ENCODE measurements at places on chromosomes 3 and 15.

- DNase-seq = no peak
Observed at GRCh38 chr3:181956122-181956521, 244.4 kb downstream of the SOX2 start.

- DNase-seq = no peak
Observed at GRCh38 chr3:27907929-27908328, 185.8 kb upstream of the EOMES start.

- no peak for DNase-seq
Observed at GRCh38 chr3:12178091-12178820, 19.5 kb upstream of the TIMP4 start.

- DNase-seq = no peak
Observed at GRCh38 chr15:67175643-67176071, 78.8 kb downstream of the AAGAB start.

DNA sequence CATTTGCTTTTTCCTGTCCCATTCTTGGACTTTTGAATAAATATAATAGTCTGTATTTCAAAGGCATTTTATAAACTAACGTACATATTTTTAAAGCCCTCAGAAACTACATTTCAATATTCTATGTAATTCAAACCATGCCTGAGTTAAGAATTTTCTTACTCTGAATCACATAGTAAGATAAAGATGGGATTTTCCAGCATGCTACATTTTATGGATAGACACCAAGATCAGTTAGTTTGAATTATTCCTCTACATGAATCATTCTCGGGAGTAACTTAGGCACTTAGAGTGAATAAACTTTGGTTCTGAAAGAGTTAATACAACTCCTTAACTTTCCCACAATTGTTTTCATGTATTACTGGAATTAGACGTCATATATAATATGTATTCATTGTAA lies 713.3 kb upstream of the CBLB start:
- DNase-seq = no peak

DNA sequence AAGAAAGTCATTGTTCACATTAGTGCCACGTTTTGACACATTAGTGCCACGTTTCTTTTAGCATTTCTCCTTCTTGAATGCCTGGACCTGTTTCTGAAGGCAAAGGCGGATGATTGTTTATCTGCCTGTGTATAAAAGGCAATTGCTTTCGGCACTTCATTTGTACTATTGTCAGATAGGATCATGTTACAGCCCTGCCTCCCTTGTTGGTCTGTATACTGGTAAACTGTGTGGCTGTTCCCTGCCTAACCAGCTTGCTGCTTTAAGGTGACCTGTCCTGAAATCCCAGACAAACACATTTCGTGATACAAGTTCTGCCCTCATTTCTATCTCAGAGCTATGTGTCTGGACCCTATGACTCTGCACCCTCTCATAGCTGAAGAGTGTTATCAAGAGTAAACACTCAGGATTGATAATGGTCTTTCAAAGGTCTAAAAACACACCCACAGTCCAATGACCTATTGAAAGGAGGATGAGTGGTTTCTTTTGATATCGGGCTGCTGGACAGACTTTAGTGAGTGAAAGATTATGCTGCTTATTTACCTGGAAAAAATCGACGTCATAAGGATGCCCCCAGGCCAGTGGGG lies 276.3 kb upstream of the MCTP2 start:
- no peak for DNase-seq

DNA sequence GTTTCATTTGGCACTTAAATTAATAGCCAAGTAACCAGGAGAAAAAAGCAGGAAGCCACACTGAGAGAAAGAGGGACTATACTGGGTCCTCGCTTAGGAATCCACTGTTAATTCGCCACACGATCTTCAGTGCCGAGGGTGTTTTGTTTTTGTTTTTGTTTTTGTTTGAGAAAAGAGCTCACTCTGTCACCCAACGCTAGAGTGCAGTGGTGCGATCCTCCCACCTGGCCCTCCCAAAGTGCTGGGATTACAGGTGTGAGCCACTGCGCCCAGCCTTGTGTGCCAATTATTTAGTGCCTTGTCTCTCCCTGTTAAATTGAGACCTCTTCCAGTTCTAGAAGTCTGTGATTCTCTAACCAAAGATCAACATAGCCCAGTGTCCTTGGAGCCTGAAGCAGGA lies 53.8 kb upstream of the TPM1 start:
- DNase-seq = no peak

DNA sequence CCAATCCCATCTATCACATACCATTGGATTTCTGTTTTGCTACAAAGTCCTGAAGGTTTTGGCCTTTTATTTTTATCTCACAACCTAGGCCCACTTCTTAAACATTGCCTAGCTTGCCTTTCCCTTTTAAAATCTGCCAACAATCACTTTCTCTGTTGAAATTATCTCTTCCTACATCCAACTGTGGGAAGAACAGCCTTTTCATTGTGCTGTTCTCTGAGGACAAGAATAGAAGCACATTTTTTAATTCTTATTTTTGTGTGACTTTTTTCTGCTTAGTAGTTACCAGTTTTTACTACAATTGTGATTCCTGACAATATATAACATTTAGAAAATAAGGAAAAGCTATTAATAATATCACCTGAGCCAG lies 159.2 kb downstream of the CNTN6 start:
- DNase-seq = no peak

DNA sequence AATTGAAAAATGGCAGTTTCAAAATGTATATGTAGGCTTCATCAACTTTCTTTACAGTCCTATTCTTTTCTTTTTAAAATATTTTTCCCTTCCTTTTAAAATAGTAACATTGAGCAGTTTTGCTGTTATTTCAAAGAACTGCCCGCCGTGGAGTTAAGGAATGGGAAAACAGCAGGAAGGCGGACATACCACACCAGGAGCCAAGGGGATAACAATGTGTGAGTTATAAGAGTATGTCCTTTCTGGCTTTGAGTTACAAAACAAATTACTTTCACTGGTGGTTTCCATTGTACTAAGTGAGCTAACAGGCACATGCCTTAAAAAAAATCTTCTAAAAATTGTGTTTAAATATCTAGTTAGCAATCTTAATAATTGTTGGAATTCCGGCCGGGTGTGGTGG lies 37.4 kb upstream of the FBXL22 start:
- no peak for DNase-seq

GRCh38 chr15:70420948-70421482 lies 323.3 kb upstream of the TLE3 start:
- no peak for DNase-seq

GRCh38 chr3:178320456-178321351 lies 215.5 kb upstream of the KCNMB2 start:
- DNase-seq = peak; percentile 40

GRCh38 chr3:106184540-106185457 lies 316.0 kb upstream of the CBLB start:
- DNase-seq = no peak

- no peak for DNase-seq
Observed at GRCh38 chr3:196220587-196220986, 4.3 kb downstream of the SLC51A start.

DNA sequence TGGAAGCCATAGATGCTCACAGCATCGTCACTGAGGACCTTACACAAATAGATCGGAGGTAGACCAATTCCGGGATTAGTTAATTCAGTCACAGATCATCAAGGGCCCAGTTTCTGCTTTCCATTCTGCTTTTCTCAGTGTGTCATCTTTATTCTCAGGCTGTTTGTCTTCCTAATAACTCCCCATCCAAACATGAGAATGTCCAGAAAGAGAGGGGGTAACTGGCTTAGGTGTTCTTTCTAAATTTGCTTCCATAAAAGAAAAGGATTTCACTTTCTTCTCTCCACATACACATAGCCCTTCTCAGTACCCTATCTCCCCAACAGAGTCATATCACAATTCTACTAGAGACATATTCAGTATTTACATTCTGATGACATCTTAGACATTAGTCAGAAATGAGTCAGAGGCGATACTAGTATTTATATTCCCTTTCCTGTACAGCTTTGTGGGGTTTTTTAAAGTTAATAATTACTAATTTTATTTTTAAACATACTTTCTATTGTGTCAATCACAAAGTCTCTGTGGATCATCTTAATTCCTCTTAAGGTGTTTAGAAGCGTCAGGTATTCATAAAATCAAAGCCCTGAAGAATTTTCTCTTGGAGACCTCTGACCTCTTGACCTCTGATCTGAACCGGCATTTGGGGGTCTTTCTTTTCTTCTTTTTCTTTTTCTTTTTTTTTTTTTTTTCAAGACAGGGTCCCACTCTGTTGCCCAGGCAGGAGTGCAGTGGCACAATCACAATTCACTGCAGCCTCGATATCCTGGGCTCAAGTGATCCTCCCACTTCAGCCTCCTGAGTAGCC lies 24.3 kb upstream of the IL12A start:
- no peak for DNase-seq

DNA sequence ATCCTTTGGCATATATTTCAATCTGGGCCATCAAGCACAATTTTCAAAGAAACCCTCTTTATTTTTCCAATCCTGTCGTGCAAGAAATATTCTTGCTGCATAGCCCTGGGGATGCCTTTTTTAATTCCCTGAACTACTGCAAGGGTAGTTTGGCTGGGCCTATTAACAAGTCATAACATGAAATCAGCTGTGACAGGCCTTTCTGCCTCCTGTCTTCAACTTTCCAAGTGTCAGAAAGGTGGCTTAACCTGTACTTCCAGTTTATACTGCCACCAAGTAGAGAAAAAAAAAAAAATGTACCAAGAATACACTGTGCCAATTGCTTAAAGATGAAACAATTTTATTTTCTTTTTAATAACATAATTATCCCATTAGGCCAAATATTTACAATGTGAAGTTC lies 32.4 kb upstream of the SPPL2A start:
- no peak for DNase-seq

DNA sequence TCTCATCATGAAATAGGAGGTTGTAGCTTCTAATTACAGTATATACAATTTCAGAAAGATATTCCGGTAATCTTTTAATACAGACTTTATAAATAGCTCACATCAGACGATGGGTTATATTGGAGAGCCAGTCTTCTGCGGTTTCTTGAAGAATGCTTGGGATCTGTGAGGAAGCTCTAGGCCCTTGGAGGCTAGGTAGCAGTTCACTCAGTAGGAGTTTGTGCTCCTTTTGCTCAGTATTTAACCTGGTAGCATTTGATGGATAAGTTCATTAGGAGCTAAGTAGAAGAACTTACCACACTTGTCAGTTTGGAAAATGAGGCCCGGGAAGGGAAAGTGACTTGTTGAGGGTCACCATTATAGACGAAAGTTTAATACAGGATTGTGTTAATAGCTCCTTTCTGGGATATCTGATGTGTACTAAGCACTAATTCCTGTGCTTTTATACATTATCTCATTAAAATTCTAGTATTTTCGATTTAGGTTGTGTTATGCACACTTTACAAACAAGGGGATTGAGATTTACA lies 2.8 kb downstream of the FNDC3B start:
- no peak for DNase-seq

GRCh38 chr3:36707623-36708409 lies 56.5 kb downstream of the DCLK3 start:
- DNase-seq = no peak

- DNase-seq = no peak
Observed at GRCh38 chr3:160673188-160673587, 3.8 kb upstream of the ARL14 start.

GRCh38 chr3:154718053-154718452 lies 288.1 kb upstream of the GPR149 start:
- no peak for DNase-seq

DNA sequence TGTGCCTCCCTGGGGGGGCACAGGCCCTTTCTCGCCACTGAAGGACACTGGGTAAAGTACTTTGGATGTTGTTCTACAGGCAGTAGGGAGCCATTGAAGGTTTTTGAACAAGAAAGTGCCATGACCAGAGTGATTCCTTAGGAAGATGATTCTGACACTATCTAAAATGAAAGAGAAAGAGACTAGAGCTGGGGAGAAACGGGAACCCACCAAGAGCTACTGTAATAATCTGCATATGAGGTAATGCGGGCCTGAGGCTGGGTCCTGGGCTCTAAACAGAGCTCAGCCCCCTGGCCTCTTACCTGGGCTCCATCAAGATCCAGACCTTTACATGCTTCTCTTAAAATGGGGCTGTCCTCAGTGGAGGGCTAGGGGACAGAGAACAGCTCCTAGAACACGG lies 24.9 kb downstream of the GRK7 start:
- no peak for DNase-seq

DNA sequence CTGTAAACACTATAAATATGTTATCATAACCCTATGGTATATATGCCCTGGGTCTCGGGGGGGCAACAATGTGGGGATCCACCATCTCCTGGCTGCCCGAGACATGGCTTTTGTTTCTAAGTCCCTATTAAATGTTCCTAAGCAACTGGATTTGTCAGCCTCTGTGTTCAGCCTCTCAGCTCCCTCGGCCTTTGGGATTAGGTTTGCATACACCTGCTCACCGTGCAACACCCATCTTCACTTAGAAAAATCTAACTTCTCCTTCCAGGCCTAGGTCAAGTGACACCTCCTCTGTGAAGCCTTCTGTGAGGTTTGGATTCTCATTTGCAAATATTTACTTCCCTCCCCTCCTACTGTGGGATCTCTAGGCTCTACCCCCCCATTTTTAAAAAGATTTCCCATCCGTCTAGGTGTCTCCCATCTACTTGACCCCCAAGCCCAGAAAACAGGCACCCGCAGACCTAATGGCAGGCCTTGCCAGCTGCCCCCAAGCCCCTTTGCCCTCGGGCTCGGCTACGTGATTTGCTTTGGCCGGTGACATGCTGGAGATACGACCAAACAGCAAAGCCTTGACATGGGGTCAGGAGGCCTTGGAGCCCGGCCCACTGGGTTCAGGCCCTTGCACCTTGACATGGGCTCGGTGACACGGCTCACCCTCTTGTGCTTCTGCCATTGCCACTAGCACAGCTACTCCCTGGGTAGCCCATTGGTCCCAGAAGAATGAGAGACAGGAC lies 66.0 kb upstream of the BLM start:
- no peak for DNase-seq

- DNase-seq = no peak
Observed at GRCh38 chr15:52730173-52730572, 51.0 kb upstream of the ATOSA start.

DNA sequence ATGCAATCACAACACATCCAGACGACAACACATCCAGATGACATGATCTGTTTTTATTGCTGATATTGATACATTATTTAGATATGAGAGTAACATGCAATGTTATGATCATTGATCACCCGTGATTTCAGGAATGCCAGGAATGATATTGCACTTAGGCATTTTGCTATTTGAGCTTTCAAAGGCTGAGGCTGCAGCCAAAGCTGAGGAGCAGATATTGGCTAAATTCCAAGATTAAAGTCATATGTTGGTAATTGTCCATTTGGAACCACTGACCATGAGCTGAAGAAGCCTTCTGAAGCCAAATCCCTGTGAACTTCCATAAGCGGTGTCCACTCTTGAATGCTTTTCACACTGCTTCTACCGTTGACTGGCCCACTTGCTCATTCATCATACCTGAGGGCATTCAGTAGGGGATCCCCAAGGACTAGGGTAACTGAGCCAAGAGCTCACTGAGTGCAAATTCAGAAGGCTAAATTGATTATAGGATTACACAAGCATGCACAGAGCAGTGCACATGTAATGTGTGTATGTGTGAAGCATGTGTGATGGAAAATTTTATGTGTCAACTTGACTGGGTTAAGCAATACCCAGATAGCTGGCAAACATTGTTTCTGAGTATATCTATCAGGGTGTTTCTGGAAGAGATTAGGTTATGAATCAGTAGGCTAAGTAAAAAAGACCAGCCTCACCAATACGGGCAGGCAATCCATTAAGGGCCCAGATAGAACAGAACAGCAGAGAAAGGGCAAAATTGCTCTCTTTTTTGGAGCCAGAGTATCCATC lies 92.1 kb upstream of the PLAAT1 start:
- DNase-seq = no peak

Measured in cerebellar nuclear complex (tissue), 1 donor.